Inflammatory macrophage (primary cell): ENCODE measurements at places on chromosomes 7 and 10.

- no peak for DNase-seq
Observed at GRCh38 chr10:125999694-126000093, 103.3 kb downstream of the FANK1 start.

GRCh38 chr7:53744403-53744760 is 708.9 kb downstream of the POM121L12 start:
- DNase-seq, result no peak

DNA sequence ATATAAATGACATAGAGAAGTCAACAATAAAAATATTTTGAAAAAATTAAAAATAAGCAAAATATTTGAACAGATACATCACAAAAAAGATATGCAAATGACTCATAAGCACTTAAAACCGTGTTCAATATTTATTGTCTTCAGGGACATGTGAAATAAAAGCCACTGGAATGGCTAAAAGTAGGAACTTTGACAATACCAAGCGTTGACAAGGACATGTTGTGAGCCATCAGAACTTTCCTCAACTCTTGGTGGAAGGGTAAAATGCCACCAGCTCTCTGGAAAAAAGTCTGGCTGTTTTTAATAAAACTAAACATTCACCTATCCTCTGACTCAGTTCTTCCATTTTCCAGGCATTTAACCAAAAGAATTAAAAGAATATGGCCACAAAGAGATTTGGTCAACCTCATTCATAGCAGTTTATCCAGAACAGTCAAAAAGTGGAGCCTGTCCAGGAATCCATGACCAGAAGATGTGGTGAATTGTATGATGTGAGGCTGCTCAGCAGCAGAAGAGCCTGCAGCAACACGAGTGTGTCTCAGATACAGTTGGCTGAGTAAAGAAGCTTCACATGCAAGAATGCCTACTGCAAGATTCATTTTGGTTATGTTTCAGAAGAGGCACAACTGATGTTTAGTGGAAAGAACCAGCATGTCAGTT is 7.1 kb upstream of the KLF6 start:
- no peak for DNase-seq

- DNase-seq, result peak; percentile 57
Observed at GRCh38 chr10:97506199-97506991, 7.7 kb downstream of the UBTD1 start.

DNA sequence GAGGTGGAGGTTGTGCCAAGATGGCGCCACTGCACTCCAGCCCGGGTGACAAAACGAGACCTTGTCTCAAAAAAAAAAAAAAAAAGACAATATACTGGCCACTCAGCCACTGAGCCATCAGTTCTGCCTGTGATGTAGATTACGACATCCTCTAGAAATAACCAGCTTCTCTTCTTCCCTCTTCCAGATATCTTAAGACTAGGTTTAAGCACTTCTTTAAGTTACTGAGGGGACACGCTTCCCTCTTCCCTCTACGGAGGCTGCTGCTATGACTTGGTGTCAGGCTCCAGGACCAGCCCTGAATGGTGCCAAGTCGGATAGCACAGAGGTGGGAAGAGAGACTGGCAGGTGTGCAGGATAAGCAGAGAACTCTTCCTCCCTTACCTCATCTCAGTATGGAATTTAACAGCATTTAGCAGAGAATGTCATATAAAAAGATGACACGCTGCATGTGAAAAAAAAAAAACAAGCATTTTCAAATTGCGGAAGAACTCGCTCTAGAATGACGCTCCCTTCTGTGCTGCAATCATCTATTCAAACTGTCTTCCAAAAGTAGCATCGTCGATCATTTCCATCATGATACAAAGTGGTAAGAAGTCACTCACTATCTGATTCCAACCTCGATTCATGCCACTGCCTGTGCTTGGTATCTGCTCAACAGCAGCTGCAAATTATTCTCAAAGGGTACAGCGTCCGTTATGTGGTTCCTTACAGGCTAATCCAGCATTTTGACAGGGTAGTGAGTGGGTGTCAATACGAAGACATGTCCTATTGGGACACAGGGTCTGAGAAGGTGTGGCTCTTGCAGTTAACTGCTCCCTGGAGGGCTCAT is 13.8 kb downstream of the DAGLB start:
- DNase-seq, result peak; percentile 91

DNA sequence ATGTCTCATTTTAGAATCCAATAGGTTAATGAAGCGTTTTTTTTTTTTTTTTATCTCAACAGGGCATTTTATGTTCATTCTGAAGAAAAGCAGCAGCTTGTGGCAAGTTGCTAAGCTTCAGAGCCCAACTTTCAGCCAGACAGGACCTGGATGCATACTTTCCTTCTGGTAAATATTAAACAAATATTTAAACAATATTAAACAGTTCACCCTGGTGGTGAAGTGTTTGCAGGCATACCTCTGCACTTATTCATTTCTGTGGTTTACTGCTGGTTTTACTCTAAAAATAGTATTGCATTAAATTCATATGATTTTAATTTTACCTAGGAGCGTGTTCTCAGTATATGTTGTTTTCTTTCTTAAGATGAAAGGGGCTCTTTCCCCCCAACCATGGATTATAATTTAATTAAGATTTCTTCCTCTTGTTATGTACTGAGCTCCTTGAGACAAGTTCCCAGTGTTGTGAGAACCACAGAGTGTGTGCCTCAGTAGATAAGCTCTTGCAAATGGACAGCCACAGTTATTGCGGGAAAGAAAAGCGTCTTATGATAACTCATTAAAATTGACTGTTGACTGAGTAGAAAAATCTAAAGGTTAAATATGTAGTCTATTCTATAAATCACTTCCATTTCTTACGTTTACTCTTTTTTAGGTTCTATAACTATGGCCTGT is 155.8 kb downstream of the MALRD1 start:
- no peak for DNase-seq

GRCh38 chr10:34985823-34986222 is 104.3 kb downstream of the CUL2 start:
- no peak for DNase-seq

DNA sequence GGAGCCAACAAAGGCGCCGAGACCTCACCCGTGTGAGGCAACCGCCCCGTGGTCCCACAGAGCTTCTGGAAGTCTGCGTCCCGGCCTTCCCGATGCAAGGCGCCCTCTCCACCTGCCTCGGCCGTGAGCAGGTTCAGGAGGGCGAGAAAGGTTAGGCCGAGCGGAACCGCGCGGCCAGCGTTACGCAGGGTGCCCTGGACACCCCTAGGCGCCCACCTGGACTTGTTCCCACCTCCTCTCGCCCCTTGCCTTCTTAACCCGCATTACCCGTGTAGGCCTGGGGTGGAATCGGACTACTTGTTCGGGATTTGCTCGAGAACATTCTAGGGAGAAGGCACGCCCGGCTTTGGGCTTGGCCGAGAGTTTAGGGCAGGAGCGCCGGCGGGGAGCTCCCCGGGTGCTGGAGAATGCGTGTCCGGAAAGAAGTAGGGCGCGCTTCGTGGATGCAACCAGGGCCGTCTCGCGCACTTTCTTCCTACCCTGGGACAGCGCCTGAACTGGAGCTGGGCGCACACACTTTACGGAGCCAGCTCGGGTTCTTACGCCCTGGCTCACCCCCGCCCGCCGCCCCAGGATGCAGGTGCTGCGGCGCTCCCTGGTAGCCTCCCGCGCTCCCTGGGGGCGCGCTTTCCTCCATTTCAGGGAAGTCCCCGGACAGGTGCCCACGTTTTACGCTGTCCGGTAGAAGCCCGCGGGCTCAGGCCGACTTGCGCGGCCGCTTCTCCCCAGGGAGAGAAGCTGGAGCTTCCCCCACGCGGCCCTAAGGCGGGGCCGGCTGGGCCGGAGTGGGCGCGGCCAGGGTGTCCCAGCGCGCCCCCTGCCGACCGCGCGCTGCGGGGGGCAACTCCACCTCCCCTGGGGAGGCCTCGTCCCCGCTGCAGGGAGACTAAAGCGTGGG is 74.5 kb downstream of the INSIG1 start:
- DNase-seq, result peak; percentile 43

- DNase-seq, result no peak
Observed at GRCh38 chr10:130421909-130422308, 285.7 kb downstream of the GLRX3 start.

DNA sequence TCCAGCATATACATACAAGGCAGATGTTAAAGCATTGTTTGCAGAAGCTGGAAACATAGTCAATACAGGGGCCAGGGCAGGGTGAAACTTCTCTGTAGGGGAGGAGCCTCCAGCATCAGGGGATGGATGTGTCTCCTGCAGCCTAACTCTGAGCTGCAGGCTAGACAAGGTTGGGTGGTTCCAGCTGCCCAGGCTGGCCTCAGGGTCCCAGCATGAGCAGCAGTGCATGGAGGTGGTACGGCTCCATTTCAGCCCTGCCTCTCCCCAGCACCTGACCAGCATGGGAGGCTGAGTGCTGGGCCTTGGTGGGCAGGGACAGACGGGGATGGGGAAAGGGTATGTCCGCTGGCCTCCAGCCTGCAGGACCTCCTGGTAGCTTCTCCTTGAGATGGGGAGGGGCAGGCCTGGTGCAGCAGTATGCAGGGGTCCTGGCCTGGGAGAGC is 7.4 kb upstream of the TBRG4 start:
- no peak for DNase-seq

- no peak for DNase-seq
Observed at GRCh38 chr7:90982228-90982627, 282.0 kb upstream of the FZD1 start.

DNA sequence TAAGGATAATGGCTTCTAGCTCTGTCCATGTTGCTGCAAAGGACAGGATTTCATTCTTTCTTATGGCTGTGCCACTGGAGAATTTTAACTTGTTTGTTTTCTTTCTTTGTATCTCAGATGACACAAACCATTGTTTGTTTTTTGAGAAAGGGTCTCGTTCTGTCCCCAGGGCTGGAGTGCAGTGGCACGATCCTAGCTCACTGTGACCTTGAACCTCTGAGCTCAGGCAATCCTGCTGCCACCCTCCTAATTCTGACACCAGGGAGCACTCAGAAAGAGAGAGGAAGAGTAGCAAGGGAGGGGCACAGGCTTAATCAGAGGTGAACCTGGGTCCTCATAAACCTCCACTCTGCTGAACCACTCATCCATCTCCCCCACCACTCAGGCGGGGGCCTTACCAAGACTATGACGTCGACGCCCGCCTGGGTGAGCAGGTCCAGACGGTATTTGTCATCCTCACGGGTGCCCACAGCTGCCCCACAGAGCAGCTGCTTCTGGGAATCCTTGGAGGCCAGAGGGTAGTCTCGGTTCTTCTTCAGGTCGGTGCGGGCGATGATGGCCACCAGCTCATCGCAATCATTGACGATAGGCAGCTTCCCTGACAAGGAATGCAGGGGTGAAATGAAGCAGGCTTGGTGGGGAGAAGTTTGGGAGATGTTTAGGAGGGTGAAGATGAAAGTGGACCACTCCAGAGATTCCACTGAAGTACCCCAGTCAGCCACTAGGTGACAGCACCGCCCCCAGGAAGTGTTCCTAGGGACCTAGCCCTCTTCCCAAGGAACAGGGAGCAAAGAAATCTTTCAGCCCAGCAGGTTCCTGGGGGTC is 11.6 kb downstream of the IMPDH1 start:
- DNase-seq, result peak; percentile 54

GRCh38 chr10:119103903-119104653 is at the start of gene DENND10:
Gene DENND10, plus strand, starts transcription at chr10:119104113. Its CDS starts 30 bp downstream, at chr10:119104143.
- peak; percentile 83 for DNase-seq

GRCh38 chr7:2261611-2262010 is 19.6 kb downstream of the NUDT1 start:
- DNase-seq, result peak; percentile 78

DNA sequence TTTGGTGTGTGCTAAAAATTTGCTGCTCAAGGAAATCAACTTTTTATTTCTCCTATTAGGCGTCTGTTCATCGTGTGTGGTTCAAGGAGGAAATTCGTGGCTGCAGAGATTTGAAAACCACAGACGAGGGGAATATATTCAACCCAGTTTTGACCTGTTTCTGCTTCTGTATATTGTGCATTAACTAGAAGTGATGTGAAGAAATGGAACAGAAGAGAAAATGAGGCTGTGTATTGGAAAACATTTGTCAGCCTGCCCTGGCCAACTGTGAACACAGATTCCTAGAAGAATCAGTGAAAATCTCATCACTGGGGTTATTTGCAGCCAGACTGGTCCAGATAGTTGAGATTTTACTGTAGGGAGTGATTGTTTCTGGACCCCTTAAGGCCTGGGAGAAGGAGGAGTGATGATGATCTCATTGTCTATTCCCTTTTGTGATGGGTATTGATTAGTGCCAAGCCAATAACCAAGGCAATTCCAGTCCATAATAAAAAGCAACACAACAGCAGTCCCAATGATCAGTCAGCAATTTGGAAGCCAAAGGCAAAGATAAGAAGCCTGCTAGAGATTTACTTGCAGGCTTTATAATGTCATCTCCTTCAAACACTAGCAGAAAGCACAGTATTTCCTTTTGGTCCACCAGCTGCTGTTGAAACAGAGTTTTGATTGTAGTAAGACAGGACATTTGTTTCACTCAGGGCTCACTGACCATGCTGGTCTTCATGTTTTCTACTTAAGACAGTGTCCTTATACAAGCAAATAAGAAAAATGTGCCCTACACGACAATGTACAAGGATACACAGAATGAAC is 339.4 kb downstream of the PRPF18 start:
- DNase-seq, result no peak

DNA sequence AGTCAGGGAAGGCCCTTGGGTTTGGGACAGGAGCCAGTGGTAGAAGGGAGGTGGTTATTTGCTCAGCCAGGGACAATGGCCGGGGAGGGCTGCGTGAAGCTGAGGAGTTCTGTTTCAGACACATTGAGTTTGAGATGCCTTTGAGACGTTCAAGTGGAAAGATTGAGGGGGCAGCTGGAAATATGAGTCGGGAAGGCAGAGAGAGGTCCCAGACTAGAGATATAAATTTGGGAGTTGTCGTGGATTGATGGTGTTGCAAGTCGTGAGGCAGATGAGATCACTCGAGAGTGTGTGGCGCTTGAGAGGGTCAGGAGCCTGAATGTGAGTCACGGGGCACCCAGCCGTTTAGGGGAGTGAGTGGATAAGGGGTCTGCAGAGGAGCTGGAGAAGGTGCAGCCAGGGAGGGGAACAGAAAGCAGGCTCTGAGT is 73.3 kb downstream of the ZMIZ1 start:
- DNase-seq, result no peak

GRCh38 chr7:25068502-25069213 is 56.4 kb downstream of the CYCS start:
- DNase-seq, result peak; percentile 5

GRCh38 chr7:137992550-137993394 is 9.1 kb downstream of the CREB3L2 start:
- DNase-seq, result peak; percentile 35

DNA sequence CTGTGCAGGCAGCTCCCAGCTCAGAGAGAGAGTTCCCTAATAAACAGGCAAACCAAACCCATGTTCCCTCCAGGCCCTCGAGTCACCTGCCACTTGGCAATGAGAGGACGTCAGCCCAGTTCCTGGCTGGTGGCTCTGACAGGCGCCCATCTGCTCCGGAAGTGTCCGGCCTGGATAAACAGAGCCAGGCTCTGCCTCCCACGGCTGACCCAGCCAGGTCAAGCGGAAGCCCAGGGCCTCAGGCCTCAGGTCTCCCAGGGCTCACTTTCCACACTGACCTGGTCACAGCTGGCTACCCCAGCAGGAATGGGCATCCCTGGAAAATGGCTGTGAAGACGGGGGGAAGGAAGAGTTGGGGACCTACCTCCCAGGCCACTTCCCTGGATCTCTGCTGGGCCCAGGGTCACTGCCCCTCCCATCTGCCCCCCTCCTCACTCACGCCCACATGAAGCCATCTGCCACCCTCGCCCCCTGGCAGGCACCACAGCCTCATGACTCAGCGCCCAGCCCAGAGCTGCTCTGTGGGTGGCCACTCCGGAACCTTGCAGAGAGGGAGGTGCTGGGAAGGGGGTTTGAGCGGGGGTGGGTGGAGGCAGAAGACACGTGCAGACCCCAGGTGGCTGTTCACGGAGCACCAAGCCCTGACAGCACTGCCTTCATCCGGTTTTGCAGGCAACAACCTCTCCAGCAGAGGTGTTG is 37.4 kb upstream of the DUSP5 start:
- peak; percentile 70 for DNase-seq

GRCh38 chr7:42226354-42226941 is 10.6 kb downstream of the GLI3 start:
- DNase-seq, result no peak
